ENCODE measurements at places on chromosomes 12 and 14.

DNA sequence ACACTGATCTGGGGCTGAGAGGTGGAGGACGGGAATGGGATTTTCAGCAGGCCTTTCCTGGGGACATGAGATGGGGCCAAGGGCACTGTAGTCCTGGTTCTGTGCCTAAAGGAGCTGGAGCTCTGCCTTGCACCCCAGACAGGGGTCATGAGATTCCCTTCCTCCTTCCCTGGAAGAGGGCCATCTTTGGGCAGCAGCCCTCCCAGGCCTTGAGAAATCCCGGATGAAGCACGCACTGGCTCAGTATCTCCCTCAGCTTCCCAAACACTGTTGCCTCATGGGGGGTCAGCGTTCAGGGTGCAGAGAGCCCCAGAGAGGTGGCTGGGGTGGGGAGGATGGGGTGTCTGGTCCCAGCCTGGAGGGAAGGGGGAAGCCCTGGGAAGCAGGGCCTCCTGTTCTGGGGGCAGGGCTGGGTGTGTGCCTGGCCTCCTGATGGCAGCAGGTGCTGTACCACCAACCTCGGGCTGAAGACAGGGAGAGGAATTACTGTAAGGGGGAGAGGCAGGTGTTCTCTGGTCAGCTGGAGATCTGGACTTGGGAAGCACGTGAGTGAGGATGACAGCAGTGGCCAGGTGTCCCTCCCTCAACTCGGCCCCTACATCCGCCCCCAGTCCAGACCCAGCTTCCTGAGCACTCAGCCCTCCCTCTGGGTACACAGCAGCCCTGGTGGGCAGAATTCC is 8.4 kb upstream of the NR4A1 start:
- DNase-seq: no peak

DNA sequence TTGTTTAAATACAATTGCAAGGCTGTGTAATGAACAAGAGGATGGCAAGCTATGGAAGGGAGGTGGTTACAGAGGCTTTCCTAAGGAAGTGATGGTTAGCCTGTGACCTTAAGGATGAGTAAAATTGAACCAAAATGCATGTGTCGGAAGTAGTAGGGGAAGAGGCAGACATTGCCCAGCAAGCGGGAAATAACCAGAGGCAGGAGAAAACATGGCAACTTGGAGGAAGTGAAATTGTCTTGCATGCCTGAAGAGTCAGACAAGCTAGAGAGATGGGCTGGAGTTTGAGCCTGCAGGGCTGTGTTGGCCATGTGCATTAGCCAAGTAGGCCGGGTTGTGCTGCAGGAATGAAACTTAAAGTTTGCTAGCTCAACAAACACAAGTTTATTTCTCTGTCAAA is 96.2 kb downstream of the BTG1 start:
- no peak for DNase-seq

DNA sequence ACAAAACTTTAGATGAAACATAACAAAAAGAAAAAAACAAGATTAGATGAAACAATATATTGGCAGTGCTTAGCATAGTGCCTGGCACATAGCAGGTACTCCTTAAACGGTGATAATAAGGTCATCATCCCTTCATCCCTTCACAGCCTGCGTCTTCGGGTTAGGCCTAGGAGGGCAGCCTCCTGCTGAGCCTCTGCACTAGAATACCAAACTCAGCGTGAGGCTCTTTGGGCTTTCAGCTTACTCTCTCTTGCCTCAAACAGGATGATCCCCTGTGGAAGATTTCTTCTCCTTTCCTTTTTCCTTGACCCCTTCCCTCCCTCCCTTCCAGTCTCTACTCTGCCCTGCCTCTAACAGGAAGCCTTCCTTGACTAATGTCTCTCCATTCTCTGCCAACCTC is 14.4 kb upstream of the FIGNL2 start:
- no peak for DNase-seq

GRCh38 chr12:46609674-46610073 is 216.1 kb downstream of the SLC38A4 start:
- DNase-seq: no peak

DNA sequence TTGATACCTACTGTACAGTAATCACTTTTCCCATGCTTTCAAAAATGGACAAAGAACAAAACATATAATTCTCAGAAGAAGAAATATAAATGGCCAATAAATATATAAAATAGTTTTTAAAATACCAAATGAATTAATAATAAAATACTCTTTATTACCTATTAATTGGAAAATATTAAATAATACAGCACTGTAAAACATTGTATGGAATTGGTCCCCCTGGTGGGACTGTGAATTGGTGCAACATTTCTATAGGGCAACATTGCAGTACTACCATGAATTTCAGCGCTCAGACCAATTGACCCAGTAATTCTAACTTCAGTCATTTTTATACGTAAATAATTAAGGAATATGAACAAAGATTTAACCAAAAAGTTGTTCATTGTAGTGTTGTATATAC is 162.6 kb downstream of the PELI2 start:
- no peak for DNase-seq

DNA sequence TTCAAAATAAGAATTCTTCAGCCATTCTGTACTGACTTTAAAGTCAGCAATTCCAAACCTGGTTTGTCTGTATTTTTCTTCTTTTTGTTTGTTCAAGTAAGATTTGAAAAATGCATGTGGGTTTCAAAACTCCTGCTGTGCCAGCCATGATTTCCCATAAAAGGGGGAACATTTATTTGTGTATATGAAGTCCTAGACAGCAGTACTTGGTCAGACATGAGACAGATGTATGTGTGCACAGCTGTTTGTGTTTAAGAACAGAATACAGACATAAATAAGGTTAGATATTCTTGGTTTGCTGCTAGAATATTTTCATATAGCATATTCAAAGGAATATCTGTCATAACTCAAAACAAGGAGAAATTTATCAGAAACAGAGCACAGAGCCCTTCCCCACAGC is 236.0 kb downstream of the ADAMTS20 start:
- DNase-seq: no peak

DNA sequence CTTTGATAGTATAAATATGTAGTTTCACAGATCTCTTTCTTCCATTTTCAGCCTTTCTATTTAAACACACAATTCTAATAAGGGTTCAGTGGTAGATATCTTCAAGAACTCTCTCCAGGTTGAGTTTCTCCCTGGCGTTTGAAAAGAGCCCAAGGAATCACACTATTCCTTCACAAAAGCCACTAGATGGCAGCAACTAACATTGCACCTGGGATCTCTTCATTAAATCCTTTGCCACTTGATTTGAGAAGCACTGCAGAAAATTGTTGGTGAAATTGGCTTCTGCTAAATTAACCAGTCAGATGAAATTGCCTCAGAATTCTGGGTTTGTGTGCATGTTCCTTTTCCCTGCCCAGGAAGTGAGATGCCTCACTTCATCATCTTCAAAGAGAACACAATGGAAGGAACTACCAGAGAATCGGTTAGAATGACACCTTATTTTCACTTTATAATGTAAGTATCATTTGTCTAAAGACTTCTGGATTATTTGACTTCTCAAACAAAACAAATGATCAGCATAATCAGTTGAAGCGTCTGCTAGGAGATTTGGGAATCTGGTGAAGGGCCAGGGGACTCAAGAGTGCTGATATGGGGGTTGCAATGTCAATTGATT is 6.8 kb downstream of the CCDC198 start:
- DNase-seq: peak; percentile 38

GRCh38 chr14:38255408-38255672 is 553 bp downstream of the CLEC14A start:
- no peak for DNase-seq

- peak; percentile 40 for DNase-seq
Observed at GRCh38 chr12:65335021-65335714, 56.7 kb downstream of the MSRB3 start.

GRCh38 chr12:97886511-97887176 is 424.0 kb downstream of the RMST start:
- no peak for DNase-seq

Data from stromal cell of bone marrow (primary cell).